ENCODE measurements at places on chromosomes 2 and 18.
A peak's percentile ranks its signal among the peaks of the same experiment; 100 is the strongest.

- no peak for DNase-seq
Observed at GRCh38 chr2:191389288-191389687, 144.1 kb downstream of the MYO1B start.

DNA sequence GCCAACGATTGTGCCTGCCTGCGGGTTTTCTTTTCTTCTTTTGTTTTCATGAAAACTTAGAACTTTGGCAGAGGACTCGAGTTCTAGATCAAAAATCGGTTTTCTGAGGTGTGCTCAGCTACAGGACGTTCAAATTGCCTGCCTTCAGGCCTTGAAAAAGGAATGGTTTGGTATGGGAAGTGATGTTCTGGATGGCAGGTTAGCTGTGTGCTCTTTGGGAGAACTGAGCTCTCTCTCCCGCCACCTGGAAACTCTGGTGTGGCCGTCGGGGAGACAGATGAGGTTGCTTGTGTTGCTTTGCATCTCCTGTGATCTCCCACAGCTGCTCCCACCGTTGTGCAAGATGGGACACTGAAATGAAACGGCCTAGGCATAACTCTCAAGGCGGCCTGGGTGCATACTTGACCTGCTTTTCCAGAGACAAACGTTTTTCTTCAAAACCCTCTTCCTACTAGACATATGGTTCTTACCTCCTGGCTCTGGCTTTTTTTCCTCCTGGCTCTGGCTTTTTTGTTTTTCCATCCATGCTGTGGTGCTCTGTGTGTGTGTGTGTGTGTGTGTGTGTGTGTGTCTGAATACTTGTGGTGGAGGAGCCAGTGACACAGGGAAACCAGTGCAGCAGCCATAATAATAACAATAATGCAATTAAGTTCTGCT lies 2.0 kb downstream of the FMNL2 start:
- peak; percentile 66 for DNase-seq

DNA sequence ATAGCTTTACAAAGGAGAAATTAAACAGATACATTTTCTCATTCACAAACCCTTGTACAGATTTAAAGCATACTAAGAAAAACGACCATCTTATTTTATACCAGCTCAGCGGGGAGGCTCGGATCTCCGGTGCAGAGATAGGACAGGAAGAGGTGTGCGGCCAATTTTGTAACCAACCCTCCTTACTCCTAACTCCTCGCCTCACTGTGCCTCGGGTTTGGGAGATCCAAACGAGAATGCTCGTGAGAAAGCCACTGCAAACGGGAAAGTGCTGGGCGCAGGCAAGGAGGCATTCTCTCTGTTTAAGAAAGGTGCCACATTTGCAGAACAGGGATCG lies 1.2 kb downstream of the KDSR start:
- DNase-seq: no peak

- DNase-seq: peak; percentile 85
Observed at GRCh38 chr2:47058003-47058931, 96.8 kb downstream of the STPG4 start.

GRCh38 chr18:74905247-74905646 lies 303.7 kb downstream of the PTGR3 start:
- no peak for DNase-seq

DNA sequence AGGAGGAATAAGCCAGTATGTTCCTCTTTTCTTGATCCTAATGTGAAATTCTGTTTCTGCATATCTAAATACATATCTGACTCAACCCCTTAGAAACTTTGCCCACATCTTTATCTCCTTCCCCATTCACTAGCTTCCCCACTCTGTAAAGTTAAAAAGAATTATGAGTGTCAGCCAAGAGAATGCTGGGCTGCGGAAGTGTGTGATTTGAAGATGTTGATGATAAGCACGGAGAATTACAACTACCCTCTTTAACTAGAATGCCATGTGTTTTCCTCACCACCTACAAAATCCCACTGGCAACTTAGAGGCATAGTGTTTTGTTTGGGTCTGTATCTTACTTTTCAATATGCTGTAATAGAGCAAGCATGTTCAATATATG lies 490.4 kb upstream of the FANCL start:
- no peak for DNase-seq

GRCh38 chr2:16179701-16180416 lies 239.5 kb downstream of the MYCN start:
- no peak for DNase-seq

DNA sequence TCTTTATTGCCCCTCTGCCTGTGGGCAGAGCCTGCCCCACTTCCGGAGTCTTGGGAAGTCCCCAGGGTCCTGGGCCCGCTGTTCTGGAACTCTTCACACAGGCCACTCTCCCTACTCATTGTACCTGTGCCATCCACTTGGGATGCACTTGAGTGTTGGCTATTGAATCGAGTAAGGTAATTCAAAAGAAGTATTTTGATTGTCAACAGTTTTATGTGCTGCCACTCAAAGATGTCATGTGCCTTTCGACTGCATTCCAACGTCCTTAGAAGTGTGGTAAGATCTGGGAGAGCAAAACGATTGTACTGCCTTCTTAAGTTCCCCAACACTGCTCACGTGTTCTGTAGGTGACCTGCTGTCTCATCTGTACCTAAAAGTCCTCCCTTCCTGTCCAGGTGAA lies 77.0 kb upstream of the SMIM21 start:
- DNase-seq: no peak

DNA sequence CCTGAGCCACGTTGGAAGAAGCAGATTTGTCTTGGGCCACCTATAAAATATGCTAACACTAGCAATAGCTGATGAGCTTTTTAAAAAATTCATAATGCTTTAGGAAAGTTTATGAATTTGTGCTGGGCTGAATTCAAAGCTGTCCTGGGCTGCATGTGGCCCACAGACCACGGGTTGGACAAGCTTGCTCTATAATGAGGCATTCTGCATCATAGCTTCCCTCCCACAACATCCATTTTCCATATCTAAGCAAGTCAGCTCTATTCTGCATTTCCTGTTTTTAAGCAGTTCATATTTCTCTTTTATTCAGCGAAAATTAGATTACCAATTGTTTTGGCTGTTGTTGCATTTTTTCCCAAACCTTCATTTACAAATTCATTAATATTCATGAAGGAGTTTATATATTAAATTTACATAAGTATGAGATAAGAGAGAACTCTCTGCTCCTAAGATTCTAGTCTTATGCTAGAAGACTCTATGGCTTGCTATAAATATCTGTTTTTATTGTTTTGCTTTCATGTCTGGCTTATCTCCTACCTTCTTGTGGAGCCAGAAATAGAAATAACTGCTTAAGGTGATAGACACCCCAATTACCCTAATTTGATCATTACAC lies 114.5 kb upstream of the HNRNPA3 start:
- no peak for DNase-seq

- peak; percentile 88 for DNase-seq
Observed at GRCh38 chr2:237581751-237582746, 8.5 kb downstream of the RAB17 start.

DNA sequence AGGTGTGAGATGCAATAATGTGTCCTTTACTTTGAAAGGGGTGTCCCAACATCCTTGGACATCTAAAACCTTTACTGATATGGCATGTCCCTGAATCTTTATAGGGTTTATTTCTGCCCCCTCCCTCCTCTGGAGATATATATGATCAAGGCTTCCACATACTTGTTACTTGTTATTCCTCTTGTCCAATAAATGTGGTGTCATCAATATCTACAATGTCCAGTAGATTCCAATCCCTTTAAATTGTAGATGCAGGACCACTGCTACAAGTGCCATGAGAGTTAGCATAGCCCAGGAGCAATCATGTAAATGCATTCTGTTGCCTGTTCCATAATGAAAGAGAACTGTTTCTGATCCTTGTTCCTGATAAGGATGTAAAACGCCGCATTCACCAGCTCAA lies 479.7 kb upstream of the MEIS1 start:
- no peak for DNase-seq

GRCh38 chr2:85288244-85288725 lies 39.5 kb downstream of the TGOLN2 start:
- no peak for DNase-seq

DNA sequence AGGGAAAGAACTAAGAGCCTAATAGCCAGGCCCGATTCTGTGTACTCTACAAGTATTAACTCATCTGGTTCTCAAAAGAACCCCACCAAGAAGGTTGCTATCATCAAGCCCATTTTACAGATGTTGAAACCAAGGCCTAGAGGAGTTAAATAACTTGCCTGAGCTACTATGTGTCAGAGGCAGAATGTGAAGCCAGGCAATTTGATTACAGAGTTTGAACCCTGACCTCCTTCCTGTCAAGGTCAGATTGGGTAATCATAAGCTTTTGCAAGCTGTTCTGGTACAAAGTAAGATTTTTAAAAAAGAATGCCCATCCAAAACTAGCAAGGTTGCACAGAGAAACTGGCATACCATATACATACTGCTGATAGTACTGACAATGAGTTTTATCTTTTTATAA lies 227.1 kb downstream of the HAUS1 start:
- DNase-seq: no peak

- DNase-seq: no peak
Observed at GRCh38 chr18:58674863-58675472, 3.7 kb downstream of the MALT1 start.

DNA sequence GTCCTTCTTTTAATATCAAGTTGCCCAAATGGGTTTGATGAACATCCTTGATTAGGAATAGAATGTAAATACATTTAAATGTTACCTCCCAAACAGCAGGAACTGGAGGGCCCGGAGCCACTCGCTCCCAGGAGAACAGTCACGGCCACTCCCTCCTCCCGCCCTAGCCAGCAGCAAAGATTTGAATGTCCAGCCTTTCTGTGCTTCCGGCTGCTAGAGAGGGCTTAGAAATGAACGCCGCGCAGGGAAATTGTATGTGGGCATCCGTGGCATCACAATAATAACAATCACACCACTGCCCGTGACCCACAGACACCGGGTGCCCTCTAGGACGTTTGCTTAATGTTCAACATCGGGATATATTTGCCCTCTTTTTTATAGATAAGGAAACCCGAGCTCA lies 164.9 kb upstream of the SALL3 start:
- DNase-seq: no peak

- peak; percentile 78 for DNase-seq
Observed at GRCh38 chr2:180980106-180980942, at the start of gene UBE2E3. Gene UBE2E3, plus strand, starts transcription at chr2:180980605. Its CDS starts 1,438 bp downstream, at chr2:180982043.

DNA sequence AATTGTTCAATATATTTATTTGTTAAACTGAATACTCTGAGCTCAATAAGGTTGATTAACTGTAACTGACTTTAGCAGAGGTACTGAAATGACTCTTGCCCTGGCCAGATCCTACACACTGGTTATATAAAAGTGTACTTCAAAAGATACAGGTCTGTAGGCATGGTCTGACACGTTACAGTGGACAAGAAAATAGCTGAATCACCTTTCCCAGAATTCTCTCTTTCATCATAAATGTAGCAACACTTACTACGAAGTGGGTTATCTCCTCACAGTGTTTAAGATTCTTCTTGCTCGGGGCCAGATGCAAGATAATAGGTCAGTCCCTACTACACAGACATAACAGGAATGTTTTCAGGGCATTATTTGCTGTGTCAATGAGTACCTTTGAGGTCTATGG lies 107.0 kb upstream of the ZC3H15 start:
- no peak for DNase-seq

DNA sequence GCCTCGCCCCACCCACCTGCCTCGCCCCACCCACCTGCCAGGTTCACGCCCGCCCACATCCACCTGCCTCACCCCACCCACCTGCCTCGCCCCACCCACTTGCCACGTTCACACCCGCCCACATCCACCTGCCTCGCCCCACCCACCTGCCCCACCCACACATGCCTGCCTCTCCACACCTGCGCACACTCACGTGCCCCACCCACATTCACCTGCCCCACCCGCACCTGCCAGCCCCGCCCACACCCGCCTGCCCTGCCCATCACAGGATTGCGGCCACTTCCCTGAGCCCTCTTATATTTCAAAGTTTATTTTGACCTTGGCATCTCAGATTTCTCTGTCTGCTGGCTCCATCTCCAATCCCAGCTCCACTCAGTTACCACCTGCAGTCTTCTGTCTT lies 217.5 kb upstream of the SOX11 start:
- DNase-seq: no peak

DNA sequence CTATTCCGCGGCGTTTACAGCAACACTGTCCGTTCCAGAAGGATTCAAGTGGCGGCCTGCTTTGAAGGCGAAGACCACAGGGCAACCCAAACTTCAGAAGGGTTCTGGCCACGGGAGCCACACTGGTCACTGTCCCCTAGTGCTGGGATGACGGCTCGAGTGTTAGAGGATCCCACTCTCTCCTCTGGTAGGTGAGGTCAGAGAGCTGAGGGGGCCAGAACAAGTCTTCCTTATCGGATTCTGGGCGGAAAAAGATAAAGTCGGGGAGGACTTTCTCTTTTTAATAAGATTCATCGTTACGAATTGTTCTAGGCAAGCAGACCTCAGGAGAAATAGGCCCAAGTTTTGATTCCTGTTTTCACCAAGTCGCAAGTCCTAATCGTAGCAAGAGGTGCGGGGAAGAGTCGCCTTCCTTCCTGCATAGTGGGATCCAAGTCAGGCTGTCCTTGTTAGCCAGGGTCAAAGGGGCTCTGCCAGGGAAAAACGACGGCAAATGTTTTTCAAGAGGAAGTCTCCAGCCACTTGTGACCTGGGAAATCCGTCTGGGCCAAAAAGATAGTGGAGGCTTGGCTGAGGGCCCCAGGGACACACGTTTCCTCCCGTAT lies 864 bp upstream of the MYL12A start:
- no peak for DNase-seq

DNA sequence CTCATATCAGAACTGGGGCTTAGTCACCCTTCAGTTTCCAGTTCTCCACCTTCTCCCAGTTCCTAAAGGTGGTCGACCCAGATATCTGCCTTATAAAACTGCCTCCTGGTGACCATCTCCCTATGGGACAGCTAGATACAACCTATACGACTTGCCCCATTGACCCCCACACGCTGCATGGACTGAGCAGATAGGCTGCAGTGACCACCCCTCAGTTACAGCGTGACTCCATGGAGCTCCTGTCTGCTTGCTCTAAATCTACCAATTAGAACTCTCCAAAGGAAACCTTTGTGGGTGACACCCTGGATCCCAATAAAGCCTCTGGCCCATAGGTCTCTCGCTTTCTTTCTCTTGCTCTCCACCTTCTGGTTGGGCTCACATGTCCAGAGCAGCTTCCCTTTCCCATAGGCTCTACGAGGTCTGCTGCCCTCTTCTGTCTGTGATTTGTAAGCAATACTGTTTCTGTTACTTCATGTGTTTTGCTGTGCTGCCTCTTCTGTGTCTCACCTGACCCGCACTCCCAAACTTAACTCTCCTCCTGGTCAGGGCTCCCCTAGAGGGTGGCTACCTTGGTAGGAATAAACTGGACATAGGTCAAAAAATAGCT lies 971.3 kb upstream of the FAM98A start:
- DNase-seq: no peak

DNA sequence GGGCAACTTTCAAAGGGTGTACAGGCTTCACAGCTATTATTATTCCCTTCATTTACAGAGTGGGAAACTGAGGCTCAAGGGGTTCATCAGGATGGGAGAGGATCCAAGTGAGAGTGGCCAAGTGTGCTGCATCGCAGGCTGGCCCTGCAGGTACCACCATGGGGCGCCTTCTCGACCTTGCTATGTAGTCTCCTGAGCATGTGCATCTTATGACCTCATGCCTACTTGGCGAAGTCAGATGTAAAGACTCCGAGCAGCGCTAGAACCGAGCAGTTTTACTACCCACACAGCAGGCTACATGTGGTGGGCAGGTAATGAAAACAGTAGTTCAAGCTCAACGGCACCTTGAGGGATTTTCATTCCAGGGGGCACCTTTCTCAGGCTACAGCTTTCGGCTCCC lies 42.0 kb downstream of the TFCP2L1 start:
- no peak for DNase-seq
